Stimulated activated CD4-positive, alpha-beta T cell treated with anti-CD3 and anti-CD28 coated beads, TNF-alpha, amount 100 ng/mL, for 48 hours (primary cell): ENCODE measurements at places on chromosomes 7 and 10.

- DNase-seq: no peak
Observed at GRCh38 chr7:117192108-117192507, 130.8 kb downstream of the WNT2 start.

DNA sequence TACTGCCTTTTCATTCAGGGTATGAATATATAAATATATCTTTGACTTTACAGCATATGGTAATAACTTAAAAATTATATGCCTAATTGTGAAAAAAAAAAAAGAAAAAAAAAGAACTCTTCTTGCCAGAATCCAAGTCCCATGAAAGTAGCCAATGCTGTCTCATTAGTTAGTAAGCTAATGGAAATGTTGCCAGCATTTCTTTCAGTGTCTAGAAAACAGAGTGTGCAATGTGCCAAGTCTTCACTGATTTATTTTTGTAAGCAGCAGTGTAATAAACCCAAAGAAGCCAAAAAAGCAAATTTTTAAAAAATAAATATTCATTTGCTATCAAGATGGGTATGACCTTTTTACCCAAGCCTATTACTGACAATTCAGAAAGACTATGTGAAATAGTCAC, 31.1 kb upstream of the LRRN3 start:
- no peak for DNase-seq

DNA sequence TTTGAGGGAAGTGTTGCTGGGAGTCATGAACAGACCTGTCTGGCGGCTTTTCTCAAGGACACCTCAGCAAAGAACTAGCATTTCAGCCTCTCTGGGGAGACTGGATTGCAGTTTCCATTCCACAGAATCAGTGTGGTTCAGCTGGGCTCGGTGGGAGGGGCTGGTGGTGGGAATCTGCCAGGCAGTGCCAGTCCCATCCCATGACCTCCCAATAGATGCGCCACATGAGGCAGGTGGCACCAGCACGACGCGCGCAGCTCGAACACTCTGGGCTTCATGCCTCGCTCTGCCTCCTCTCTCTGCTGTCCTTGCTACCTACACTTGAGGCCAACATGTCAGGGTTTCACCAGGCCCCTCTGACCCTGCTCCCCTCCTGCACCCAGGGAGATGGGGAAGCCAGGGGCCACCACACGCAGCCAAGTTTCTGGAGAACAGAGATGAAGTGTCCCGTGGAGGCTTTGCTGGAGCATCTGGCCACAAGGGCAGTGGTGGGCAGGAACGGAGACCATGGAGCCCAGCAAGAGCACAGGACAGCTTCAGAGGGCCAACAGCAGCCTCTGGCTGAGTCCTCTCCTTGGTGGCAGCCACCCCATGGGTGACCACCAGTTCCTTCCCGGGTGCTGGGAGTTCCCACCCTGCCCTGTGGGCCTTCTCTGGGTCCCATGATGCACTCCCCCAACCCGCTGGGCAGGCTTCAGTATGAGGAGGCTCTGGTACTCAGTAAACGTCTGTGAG, 2.3 kb downstream of the NACAD start:
- DNase-seq: no peak

DNA sequence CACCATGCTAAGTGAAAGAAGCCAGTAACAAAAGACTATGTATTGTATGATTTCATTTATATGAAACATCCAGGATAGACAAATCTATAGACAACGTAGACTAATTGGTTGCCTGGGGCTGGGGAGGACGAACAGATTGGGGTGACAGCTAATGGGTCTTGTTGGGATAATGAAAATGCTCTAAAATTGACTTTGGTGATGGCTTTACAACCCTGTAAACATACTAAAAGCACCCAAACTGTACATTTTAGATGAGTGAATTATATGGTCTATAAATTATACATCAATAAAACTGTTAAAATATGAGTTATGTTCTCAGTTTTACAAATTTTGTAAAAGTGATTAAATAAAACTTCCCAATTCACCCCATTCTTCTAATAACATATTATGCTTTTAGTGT, 261.5 kb downstream of the ELMO1 start:
- DNase-seq: no peak

DNA sequence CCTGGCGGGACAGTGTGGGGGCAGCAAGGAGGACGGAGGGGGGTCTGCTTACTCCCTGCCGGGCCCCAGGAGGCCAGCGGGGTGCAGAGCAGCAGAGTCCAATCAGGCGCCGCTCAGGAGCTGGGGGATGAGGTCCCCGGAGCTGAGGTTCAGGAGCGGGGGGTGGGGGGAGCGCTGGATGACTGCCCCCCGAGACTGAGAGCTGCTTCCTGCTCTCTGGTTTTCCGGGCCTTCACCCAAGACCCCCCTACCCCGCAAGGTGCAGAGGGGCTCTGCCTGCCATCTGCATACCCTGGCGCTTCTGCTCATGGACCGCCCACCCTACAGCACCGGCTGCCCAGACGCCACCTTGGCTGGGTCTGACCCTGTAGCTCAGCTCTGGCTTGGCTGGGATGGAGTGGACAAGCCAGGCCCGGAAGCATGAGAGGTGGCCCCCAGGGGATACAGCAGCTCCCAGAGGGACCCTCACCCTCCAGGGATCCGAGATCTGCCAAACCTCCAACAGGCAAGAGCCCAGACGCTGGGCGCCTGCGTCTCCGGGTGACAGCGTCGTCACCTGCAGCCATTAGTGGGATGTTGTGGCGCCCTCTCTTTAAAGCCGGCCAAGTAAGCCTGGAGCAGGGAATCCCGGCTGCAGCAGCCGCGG, 930 bp downstream of the KNDC1 start:
- no peak for DNase-seq

DNA sequence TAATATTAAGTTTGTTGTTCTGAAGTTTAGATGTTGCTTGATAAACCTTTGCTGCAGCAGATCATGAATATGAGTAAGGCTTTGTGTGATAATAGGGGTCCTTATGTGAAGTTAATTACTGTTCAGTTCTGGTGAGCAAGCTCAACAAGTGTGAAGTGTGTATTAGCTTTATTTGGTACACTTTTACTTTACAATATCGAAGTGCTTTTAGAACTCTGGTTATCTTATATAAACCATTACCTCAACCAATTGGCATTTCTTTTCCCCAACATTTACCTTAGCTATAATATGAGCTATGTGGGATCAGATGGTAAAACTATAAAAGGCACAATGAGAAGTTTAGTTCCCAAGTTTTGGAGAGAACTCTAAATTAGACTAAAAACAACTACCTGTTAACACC, 127.6 kb downstream of the LCOR start:
- no peak for DNase-seq

DNA sequence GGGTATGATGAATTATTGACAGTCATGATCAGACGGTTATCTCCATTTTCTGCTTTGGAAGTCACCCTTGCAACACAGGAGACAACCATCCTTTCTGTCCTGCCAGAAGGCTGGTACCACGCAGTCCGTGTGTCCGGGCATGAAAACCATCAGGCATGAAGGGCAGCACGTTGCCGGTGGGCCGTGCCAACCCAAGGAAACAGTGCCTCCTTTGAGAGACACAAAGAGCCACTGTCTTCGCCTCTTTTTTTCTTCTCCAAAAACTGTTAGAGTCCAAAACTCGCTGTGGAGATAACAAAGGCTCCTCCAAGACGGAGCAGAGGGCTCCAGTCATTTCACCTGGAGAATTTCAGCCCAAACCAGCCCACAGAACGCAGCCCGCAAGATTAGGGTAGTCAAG, 60.4 kb upstream of the ARHGAP21 start:
- no peak for DNase-seq

- no peak for DNase-seq
Observed at GRCh38 chr7:88015309-88015708, 81.3 kb downstream of the ADAM22 start.

DNA sequence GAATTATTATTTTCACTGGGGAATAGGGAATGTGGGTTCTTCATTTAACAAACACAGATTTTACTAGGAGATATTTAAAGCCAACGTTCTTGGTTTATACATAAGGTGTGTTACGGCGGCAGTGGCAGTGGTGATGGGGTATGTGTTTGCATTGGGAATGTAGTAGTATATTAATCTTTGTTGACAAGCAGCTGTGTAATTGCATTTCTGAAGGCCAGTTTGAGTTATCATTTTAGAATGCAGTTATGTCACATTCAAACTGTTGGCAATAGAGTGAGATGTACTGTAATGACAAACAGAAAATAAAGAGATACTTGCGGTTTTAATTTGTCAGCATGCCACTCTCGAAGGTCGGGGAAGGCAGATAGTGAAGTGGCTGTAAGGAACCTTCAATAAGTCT, 628.6 kb upstream of the POM121L12 start:
- no peak for DNase-seq

DNA sequence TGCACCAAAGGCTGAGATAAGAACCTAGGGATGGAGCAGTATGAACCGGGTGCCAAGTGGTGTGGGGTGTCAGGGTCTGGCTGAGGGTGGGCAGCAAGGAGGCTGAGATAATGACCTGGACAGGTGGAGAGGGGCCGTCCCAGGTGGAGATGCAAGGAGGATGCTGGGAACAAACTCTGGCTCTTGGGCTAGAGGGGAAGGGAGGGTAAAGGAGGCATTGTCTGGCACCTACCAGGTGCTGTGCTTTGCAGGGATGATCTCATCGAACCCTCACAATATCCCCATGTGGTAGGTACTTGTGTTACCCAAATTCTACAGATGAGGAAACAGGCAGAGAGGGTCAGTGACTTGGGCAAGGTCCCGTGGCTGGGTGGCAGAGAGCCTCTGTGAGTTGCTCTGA, 19.9 kb upstream of the HOXA13 start:
- DNase-seq: no peak

GRCh38 chr7:135930565-135931461, 46.3 kb downstream of the MTPN start:
- no peak for DNase-seq

DNA sequence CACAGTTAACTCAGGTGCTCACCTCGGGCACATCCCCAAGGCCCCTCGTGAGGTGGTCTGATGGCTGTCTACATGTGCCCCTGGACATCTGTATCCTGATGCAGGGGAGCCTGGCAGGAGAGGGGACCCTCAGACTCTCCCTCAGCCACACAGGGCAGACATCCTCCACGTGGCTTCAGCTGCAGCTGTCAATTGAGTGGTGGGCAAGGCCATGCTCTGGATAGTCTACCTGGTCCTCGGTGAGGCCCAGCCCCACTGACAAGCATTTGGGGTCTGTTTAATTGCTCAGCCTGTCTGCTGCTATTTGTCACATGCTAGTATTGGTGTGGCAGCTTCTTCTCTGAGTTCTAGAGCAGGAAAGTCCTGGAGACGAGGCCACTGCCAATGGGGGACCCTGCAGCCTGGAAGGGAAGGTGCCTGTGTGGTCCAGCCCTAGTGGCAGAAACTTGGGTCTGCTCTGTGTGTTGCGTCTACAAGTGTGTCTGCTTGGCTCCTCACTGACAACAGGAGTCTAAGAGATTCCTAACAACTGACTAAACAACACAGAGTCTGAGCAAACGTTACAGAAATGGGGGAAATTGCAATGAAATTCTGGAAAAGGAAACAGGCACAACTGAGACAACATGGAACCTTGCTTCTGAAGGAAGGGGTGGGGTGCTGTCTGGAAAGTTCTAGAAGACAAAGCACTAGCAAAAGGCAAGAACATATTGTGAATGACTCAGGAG, 59.3 kb upstream of the IGFBP3 start:
- DNase-seq: no peak

DNA sequence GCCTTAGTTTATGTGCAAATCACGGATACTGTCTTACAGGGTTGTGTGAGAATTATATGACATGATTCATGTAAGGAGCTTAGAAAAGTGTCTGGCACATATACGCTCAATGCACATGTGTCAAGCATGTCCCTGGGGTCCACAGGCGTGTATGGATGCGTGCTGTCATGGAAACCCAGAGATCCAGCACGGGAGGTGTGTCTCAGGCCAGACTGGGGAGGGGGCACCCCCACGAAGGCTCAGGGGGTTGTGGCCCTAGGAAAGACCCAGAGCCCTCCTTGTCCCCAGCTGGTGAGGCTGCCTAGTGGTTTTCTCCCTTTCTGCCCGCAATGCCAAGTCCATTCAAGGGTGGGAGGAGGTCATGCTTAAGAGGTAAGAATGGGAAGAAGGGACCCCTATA, 9.1 kb downstream of the BTBD16 start:
- no peak for DNase-seq

- DNase-seq: no peak
Observed at GRCh38 chr10:127926455-127926854, 19.6 kb downstream of the PTPRE start.

- DNase-seq: no peak
Observed at GRCh38 chr10:91602449-91602848, 30.4 kb downstream of the PPP1R3C start.

- DNase-seq: no peak
Observed at GRCh38 chr7:115476671-115477181, 553.8 kb downstream of the TFEC start.

- no peak for DNase-seq
Observed at GRCh38 chr10:58360412-58361004, 24.7 kb upstream of the TFAM start.

DNA sequence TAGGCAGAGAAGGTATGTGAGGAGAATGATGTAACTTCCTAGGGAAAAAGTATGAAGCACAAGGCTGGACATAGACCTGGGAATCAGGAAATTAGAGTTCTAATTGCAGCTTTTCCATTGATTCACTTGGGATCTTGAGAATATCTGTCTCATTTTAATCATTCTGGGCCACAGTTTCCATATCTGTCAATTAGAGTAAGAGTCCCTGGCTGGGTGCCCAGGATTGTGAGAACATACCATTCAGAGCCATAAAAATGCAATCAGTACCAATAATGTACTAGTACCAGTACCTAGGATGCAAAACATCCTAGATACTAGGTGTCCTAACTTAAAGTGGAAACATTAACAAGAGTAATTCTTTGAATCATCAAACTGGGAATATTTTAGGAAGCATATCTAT, 29.6 kb downstream of the CAV1 start:
- no peak for DNase-seq

DNA sequence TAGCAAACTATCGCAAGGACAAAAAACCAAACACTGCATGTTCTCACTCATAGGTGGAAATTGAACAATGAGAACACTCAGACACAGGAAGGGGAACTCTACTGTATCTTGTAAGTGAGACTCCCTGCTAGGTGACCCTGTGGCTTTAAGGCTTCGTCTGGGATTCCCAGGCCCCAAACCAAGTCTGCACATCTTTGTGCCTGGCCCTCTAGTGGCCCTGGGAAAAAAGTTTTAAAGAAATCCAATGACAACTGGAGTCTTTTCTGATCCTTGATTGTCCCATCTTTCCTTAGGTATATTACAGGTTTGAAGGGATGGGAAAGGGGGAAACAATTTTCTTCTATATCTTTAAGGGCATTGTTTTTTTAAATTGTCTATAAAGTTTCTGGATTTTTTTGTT, 10.6 kb upstream of the LIPM start:
- no peak for DNase-seq

DNA sequence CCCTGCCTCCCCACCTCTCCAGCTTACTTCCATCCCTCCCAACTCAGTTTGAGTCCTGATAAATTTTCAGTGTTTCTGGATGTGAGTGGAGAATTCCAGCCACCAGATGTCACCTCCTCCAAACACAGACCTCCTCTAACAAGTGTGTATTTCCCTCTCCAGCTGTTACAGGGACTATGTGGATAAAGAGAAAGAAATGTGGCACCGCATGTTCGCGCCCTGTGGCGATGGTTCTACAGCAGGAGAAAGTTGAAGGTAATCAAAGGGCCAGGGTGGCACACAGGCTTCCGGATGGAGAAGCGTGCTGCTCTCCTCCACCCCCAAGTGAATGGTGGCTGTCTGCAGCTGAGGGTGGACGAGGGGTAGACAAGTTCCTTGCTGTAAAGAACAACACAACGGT, 14.7 kb downstream of the FKBP6 start:
- DNase-seq: no peak
